ENCODE measurements at places on chromosomes 5 and 9.
A peak's percentile ranks its signal among the peaks of the same experiment; 100 is the strongest.

DNA sequence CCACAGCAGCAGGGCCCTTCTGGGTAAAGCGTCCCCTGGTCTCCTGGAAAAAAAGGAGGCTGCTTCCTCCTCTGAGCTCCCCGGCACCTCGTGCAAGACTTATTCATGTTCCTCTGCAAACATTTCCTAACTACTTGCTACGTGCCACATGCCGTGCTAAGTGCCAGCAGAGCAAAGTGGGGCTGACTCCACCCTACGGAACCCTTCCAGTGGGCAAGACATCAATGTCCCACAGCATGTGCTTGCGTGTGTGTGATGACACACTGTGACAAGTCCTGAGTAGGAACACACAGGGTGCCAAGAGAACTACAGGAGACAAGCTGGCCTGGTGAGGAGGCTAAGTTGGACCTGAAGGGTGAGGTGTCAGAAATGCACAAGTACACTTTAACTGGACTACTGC, 57.4 kb downstream of the SEMA4D start:
- DNase-seq, result peak; percentile 47

- DNase-seq, result no peak
Observed at GRCh38 chr9:87063246-87063645, 115.9 kb upstream of the GAS1 start.

- DNase-seq, result no peak
Observed at GRCh38 chr9:23669776-23670175, 156.3 kb downstream of the ELAVL2 start.

DNA sequence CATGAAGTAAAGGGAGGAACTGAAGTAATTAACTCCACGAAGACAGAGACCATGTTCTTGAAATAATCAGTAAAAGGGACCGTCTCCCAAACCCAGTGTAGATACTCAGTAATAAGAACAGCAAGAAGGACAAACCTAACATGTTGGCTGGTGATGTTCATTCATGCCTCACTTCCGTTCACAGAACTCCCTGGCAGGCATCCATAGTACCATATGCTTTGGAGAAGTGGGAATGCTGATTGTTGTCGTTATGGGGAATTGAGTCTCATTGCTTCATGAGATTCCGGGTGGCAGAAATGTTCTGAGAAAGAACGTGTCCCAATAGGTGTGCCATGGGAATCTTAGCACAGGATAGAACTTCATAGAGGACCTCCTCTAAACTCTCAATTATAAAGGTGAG, 452.3 kb downstream of the ZSWIM6 start:
- DNase-seq, result no peak

DNA sequence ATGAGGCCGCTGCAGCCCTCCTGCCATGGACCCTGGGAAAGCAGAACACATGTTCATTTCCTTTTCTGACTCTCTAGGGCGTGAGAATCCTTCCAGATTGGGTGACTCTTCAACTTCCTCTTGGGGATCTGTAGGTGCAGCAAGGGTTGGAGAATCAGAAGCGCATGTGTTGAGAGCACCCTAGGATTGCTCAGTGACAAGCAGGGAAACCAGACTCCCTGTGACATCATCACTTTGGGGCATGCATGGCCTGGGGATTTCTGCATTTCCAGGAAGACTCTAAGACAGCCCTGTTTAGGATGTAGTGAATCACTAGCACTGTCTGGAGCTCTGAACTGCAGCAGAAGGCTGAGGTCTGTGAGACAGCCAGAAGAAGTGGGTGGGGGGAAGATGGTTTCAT, 15.1 kb upstream of the LCP2 start:
- peak; percentile 95 for DNase-seq

DNA sequence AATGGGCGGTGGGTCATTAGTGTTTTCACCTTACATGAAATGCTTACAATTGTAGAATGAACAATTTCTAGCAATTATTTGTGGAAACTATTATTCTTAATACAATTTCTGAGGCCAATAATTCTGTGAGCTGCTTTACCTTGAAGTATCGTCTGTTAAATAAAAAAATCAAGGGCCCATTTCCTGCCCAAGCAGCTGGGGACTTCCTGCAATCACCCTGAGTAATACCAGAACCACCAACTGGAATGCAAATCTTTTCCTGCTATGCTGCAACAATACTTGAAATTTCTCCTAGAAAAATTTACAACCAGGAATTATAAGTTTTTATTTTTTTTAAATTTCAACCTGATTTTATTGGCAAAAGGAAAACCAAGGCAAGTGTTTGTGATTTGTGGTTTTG, 52.6 kb downstream of the ADAMTS16 start:
- no peak for DNase-seq

GRCh38 chr5:62707131-62707530, 128.5 kb downstream of the LRRC70 start:
- no peak for DNase-seq

- DNase-seq, result no peak
Observed at GRCh38 chr9:88933607-88934379, 57.5 kb upstream of the S1PR3 start.

DNA sequence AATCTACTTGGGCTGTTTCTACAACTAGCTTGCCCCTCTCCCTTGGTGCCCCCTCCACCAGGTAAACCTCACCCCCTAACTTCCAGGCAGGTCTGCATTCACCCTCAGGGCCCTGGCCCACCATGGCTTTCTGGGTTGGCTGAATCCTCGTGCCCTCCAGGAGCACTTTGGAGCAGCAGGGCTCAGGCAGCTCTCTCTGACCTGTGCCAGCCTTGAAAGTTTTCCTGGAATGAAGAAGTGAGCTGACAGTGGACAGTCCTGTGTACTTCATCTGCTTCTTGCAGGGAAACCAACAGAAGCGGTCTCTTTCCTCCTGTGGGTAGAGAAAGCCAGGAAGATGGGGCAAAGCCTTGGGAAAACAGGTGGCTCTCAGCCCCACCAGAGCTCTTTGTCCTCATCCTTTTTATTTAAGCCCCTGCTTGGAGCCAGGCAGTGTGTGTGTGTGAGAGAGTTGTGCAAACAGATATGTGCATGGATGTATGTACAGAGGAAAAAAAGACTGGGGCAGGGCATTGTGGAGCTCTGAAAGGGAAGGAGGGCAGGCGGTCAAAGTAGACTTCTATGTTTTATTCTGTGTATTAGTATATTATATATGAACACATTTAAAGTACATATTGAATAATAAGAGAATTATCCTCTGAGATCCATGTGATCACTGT, 62.3 kb upstream of the SPRY4 start:
- no peak for DNase-seq

- no peak for DNase-seq
Observed at GRCh38 chr9:123058834-123059233, 25.4 kb downstream of the GPR21 start.

- no peak for DNase-seq
Observed at GRCh38 chr5:14200312-14200990, 57.3 kb downstream of the TRIO start.

DNA sequence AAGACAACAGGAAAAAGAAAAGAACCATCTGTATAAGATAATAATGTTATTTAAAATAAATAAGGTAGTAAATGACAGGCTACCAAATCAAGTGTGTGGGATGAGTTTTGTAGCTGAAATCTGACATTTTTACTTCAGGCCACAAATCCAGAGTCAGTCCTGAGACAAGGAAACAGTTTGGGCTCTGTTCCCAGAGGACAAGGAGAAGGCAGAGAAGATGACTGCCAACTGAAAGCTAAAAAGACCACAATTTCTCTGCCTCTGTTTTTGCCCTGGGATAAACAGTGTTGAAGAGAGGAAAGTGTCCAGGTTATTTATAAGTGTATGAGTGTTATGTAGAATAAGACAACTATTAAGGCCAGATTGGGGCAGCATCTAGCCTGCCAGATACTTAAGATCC, 180.5 kb downstream of the NFIB start:
- no peak for DNase-seq

DNA sequence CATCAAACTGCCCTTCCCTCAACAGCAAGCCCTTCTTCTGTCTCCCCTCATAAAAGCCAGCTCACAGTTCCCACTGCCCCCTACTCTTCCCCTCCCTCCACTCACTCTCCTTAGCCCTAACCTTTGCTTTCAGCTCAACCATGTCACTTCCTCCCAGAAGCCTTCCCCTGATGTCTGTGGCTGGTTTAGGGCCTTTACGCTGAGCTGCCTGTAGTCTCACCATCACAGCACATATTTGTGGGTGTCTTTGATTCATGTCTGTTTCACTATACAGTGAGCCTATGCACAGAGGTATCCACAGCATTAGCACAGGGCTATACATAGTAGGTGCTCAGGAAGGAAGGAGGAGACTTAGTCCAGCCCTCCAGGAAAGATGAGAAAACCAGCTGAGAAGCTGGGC, 34.7 kb downstream of the C9orf50 start:
- DNase-seq, result no peak

GRCh38 chr5:1760231-1760630, 39.4 kb downstream of the MRPL36 start:
- DNase-seq, result no peak

DNA sequence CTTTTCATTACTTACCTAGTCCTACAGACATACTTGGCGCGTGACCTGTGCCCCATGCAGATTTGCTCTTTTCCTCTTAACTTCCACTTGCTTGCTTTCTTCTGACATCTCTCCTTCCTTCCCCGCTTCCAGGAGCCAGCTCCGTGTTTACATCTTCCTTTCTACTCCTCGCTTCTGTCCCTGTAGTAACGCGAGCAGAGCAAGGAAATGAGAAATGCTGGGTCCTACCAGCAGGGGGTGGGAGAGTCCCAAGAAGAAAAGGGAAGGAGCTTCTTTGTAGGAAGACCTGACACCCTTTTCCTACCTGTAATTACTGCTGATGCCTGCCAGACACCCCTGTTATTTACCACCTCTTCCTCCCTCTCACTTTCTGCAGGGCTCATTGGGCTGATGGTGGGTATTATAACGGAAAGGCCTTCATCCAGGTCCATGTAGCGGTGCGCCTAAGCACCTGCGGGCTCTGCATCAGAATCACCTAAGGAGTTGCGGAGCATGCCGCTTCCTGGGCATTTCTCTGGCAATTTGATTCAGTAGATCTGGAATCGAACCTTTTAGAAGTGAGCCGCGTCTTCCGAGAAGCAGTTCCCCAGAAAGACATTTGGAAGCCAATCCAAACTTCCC, 1260.8 kb upstream of the WWC1 start:
- DNase-seq, result no peak

DNA sequence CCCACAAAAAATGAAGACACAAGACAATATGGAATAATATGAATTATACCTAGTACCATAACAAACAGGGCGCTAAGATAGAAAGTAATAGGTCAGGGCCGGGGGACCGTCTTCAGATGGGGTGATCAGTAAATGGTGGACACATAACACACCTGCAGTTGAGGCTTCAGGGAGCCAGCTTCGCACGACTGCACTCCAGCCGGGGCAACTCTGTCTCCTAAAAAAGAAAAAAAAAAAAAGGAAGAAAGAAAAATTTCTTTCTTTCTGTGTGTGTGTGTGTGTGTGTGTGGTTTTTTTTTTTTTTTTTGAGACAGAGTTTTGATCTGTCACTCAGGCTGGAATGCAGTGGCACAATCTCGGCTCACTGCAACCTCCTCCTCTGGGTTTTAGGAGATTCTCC, 75.0 kb upstream of the HSPA9 start:
- no peak for DNase-seq

- DNase-seq, result no peak
Observed at GRCh38 chr9:129570450-129571297, 50.2 kb downstream of the C9orf50 start.

DNA sequence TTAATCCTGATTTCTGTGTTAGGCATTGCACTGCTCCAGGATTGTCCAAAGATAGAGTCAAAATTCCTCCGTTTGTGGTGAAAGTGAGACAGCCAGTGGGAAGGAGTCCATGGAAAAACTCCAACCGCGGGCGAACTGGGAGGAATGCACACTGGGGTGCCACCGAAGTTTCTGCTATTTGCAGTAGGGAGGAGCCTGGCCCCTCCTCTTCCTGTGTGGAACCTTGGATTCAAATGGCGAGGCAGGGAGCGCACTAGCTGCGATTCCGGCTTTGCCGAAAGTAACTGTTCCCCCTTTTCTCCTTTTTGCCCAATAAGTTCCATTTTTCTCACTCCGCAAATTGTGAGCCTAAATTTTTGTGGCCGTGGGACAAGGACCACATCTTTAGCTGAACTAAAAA, 9.3 kb downstream of the BAAT start:
- no peak for DNase-seq

DNA sequence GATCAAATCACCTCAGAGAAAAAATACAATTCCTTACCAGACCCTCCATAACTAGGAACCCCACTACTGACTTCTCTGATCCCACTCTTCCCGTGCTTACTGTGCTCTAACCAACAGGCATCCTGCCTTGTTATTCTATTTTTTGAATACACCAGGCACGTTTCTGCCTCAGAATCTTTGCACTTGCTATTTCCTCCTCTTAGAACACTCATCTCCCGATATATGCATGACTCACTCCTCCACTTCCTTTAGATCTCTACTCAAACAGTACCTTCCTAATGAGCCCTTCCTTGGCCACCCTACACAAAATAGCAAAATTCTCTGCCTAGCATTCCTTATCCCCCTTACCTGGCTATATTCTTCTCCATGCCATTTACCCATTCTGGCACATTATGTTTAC, 43.9 kb downstream of the MAPKAP1 start:
- peak; percentile 27 for DNase-seq

DNA sequence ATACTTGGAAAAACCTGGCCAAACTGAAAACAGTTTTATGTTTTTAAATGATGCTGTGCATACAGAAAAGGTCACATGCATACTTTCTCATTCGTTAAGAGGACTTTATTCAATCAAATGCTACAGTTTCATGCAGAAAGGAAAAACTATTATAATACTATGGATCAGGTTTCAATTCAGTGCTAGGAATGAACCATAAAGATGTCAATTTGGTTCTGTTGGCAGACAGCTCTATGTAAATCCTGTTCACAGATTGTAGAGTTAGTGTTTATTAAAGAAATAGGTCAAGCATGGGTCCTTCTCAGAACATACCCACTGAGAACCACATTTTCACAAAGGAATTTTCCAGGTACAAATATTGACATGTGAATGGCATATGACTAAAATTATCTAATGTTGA, 57.1 kb downstream of the RETREG1 start:
- DNase-seq, result no peak

DNA sequence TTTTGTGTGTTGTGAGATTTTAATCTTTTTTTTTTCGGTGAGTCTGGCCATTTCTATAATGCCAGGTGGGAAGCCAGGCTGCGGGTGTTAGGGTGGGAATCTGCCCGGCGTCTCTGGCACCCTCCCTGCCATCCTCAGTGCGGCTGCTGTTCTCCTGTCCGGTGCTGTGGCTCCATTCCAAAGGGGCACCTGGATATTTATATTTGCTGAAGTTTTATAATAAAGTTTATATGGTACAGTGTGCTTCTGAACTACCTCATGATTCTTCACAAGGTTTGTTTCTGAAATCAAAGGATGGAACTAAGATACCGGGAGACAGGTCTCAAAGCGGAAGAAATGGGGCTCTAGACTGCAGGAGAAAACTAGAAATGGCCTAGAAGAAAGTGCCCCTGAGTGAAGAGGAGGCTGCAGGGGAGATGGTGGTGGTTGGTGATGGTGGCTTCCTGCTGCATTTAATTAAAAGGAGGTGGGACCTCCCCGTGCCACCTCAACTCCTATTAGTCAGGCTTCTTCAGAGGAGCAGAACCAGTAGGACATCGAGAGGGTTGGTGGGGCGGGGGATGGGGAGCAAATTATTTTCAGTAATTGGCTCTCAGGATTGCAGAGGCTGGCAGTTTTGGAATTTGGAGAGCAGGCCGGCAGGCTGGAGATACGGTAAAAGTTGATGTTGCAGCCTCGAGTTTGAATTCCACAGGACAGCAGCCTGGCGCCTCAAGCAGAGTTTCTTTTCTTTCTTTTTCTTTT, 102.2 kb upstream of the ICE1 start:
- DNase-seq, result no peak

Measured in CD4-positive, alpha-beta T cell treated with Interleukin-2 at 100 ng/mL for 4 hours (primary cell).